GM12864 (cell line): ENCODE measurements at places on chromosomes 1 and 21.

DNA sequence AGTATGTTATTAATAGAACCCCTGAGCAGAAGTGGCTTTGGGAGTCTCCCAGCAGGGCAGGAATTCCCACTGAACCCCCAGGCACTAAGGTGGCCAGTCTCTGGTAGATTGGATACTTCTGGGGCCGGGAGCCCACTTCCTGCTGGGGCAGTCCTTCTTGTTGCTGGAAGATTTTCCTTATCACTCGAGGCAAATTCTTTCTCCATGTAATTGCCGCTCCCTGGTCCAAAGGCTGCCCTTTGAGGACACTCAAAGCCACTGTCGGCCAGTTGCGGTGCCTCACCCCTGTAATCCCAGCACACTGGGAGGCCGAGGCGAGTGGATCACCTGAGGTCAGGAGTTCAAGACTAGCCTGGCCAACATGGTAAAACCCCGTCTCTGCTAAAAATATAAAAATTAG is 22.6 kb upstream of the TNFRSF1B start:
- DNase-seq = no peak

DNA sequence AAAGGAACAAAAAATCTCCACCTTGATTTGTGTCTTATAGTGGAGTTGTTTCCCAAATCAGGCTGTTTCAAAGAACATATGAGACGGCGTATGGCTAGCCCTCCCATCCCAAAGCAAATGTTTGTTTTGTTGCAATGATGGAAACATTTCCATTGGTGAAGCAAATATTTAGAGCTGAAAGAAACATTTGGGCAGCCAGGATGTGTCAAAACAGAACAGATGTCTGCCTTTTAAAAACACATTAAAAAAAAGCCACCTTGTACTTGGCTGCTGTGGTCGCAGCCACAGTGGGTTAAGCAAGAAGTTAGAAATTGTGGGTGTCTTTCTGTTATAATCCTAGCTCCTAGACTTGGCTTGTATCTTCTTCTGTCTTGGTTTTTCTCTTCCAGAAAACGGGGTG is 116.3 kb downstream of the PEX14 start:
- no peak for DNase-seq

DNA sequence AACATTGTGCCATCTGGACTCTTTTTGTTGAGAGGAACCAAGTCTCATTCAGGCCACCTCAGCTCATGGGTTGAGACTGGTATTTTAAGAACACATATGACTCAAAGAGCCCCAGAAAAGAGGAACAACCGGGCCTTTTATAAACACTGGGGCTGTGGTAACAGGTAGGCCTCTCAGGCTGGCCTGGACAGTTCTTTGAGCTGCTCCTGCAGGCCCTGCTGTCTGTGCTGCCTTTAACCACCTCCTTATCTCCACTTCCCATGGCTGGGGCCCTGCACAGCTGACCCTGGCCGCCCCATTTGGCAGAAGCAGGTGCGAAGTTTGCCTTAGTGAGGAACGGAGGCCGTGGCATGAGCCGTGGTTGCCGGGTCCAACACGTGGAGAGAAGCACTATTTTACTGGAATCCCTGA is 163.3 kb downstream of the RHOU start:
- peak; percentile 37 for DNase-seq

GRCh38 chr1:200771625-200772555 is 33.2 kb downstream of the CAMSAP2 start:
- DNase-seq = no peak

- DNase-seq = no peak
Observed at GRCh38 chr1:161801955-161802354, 35.8 kb downstream of the ATF6 start.

GRCh38 chr1:2555634-2556276 is 416 bp upstream of the TNFRSF14 start:
- DNase-seq = peak; percentile 55

- DNase-seq = no peak
Observed at GRCh38 chr1:201911826-201912571, 23.3 kb downstream of the SHISA4 start.

DNA sequence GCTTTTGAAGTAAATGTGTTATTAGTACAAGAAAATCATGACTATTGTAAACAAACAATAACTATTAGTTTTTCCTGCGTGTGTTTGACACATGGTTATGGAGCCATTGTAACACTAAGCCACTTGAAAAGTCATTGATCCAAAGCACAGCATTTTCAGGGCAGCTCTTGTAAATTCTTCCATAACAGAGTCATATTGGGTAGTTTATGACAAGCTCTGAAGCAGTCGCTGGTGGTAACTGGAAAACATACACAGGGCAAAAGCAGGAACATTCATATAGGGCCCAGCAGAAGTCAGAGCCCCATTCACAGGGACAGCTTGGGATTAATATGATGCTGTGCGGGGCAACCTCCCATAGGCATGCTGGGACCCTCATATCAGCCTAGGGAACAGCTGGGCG is 483.2 kb upstream of the PTBP2 start:
- DNase-seq = no peak

- peak; percentile 8 for DNase-seq
Observed at GRCh38 chr1:161307230-161307768, 2.5 kb downstream of the MPZ start.

- no peak for DNase-seq
Observed at GRCh38 chr1:38872401-38873026, 634 bp downstream of the MYCBP start.

- DNase-seq = no peak
Observed at GRCh38 chr1:41696381-41696780, 211.9 kb upstream of the EDN2 start.

- no peak for DNase-seq
Observed at GRCh38 chr1:228807904-228808605, 72.8 kb downstream of the RHOU start.

GRCh38 chr1:87335175-87335884 is 6.7 kb downstream of the LMO4 start:
- DNase-seq = no peak

DNA sequence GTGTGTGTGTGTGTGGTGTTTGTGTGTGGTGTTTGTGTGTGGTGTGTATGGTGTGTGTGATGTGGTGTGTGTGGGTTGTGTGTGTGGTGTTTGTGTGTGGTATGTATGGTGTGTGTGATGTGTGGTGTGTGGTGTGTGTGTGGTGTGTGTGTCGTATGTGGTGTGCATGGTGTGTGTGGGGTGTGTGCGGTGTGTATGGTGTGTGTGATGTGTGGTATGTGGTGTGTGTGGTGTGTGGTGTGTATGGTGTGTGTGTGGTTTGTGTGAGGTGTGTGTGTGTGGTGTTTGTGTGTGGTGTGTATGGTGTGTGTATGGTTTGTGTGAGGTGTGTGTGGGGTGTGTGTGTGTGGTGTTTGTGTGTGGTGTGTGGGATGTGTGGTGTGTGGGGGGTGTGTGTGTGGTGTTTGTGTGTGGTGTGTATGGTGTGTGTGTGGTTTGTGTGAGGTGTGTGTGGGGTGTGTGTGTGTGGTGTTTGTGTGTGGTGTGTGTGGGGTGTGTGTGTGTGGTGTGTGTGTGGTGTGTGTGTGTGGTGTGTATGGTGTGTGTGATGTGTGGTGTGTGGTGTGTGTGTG is 106.2 kb upstream of the ADAR start:
- no peak for DNase-seq

- peak; percentile 16 for DNase-seq
Observed at GRCh38 chr1:68178821-68179490, 53.4 kb downstream of the WLS start.

DNA sequence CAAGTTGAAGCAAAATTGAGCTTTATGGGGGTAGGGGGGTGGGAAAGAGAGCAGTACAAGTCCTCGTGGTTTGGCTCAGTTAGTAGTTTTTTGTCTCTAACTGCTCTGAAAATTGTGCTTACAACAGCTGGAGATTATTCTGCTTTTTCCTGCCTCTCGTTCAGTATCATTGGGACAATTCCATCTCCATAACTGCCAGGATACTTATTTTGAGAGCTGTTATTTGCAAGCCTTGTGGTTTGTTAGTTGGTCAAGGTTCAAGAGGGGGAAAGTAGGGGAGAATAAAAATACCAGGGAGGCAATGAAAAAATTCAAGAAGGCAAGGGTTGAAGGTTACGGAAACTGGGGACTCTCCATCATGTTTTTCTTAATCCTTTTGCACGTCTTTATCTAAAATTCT is 811.8 kb upstream of the ADGRL2 start:
- DNase-seq = no peak

GRCh38 chr21:45766501-45766900 is 123.0 kb downstream of the PCBP3 start:
- DNase-seq = no peak

DNA sequence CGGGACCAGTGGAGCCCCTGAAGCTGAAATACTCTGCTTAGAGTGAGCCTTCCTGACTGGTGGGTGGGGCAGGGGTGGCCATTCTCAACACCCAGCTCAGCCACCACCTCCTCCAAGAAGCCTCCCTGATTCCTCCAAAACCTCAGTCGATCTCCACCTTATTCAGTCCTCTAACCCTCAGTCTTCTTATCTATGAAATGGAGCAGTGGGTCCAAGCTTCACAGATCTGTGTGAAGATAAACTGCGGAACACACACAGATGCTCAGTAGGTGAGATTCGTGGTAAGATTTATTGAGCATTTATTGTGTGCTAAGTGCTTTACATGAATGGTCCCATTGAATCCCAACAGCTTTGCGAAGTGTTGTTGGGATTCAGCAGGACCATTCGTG is 93.1 kb upstream of the RUNX3 start:
- DNase-seq = no peak

DNA sequence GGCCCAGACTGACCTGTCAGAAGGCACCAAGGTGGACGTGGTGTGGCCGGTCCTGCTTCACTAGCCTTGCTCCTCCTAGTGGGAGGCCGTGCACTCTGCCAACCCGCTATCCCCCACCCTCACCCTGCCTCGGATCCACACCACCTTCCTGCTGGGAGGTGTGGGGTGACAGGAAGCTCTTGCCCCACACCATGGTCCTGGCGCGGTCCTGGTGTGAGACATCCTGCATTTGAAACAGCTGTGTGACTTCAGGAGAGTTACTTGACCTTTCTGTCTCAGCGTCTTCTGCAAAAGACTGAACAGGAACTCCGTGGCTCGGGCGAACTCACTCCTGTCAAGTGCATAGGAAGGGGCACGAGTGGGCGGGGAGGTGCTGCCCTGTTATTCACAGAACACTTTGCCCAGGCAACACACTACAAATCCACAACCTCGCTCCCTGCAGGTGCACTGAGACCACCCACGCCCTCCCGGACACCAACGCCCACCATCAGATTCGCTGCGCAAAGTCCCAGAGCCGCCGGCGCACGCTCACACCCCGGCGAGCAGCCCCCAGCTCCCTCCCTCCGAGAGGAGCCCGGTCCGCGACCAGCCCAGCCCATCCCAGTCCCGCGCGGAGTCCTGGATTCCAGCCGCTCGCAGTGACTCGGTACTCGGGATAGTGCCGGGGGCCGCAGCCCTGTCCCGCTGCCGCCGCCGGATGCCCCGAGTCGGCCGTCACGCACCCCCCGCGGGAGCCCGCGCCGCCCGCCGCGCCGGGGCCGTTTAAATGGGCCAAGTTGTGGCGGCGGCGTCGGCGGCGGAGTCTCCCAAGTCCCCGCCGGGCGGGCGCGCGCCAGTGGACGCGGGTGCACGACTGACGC is at the start of gene SAMD11:
TSS of gene SAMD11 (plus strand) at position 793 of the 860 bp plus-strand sequence. CDS start 509 bp downstream, outside the sequence.
- no peak for DNase-seq

- DNase-seq = no peak
Observed at GRCh38 chr1:107953556-107953955, 11.4 kb downstream of the VAV3 start.

DNA sequence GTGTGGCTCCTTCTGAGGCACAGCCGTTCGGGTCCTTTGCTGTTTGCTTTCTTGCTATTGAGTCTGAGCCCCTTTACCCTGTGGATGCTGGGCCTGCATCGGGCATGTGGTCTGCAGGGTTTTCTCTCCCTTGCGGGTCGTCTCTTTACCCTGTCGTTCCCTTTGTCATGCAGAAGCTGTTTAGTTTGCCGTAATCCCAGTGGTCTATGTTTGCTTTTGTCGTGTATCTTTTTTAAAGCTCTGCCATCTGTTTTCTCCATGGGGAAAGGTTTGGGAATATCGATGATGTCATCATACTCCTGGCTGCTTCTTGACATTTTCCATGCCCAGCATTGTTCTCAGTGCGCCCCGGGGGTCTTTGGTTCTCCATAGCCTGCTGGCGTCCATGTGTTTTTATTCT is 68.2 kb downstream of the AGPAT3 start:
- no peak for DNase-seq

DNA sequence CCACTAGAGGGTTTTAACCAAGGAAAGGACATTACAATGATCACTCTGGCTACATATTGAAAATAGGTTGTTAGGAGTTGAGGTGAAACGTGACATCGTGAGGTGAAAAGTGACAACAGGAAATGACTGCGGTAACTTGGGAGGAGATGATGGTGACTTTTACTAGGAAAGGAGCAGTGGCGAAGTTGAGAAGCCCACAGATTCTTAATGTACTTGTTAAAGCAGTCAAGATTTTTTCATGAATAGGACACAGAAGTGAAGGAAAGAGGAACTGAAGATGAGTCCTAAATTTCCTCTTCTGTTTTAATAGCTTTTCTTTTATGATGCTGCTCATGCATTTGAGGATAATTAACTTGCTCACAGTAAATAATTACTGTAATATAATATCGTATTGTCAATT is 59.5 kb downstream of the OMA1 start:
- no peak for DNase-seq

DNA sequence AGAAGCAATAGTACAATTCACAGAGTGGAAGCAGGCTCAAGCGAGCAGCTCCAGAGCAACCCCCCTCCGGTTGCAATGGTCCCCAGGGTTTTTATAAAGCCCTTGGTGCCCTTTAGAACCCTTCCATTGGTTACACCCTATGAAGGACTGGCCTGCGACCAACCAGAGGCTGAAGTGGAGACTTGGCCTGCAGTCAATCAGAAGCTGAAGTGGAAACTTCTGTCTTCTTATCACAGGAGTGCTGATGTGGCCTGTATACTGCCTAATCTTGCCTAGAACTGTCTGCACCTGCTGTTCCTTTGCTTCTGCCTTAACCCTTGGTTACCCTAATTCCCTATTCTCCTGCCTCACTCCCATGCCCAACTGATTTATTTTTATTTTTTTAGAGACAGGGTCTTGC is 15.4 kb upstream of the FRRS1 start:
- DNase-seq = no peak

- DNase-seq = no peak
Observed at GRCh38 chr1:34822202-34822601, 29.4 kb downstream of the GJA4 start.

DNA sequence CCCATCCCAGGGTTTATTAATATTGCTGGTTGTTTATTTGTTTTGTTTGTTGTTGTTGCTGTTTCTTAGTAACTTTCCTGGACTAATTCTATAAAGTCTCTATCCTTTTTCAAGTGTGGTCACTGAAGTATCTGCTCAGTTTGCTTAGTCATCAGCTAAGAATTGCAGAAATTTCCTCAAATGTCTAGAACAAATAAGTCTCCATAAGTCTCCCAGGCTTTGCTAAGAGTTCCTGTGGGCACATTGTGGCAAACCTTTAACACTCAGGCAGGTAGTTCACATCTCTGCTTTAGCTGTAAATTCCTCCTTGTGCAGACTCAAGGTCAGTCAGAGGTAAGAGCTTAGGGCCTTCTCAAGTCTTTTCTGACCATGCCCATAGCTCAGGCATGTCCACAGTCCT is 38.9 kb upstream of the C1orf185 start:
- no peak for DNase-seq

GRCh38 chr1:53526451-53527101 is 67.4 kb downstream of the DMRTB1 start:
- DNase-seq = no peak
